ENCODE measurements at places on chromosomes 1 and 21. TPM values are rescaled to one million over a fixed set of nuclear protein-coding genes. Genes with fewer than 3 reads are reported as not detected.

Gene DNAJC28
- polyA plus RNA-seq: 1.3 TPM

Gene SYCP1
- polyA plus RNA-seq: not detected

DNA sequence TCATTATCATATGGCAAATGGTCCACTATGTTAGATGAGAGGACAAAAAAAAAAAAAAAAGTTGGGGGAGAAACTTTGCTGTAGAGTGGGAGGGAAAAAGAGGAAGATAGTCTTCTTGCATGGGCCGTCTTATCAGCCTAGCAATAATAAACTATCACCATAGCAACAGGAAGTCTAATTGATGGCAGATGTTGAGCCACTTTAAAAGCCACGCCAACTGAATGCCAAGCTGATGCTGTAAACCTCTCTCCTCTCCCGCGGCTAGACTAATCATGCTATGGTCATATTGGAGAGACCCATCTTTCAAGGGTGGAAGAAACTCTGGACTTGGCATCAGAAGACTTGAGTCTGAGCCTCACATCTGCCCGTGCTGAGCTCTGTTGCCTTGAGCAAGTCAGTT lies 122.2 kb upstream of the HOOK1 start:
- DNase-seq: peak; percentile 88

DNA sequence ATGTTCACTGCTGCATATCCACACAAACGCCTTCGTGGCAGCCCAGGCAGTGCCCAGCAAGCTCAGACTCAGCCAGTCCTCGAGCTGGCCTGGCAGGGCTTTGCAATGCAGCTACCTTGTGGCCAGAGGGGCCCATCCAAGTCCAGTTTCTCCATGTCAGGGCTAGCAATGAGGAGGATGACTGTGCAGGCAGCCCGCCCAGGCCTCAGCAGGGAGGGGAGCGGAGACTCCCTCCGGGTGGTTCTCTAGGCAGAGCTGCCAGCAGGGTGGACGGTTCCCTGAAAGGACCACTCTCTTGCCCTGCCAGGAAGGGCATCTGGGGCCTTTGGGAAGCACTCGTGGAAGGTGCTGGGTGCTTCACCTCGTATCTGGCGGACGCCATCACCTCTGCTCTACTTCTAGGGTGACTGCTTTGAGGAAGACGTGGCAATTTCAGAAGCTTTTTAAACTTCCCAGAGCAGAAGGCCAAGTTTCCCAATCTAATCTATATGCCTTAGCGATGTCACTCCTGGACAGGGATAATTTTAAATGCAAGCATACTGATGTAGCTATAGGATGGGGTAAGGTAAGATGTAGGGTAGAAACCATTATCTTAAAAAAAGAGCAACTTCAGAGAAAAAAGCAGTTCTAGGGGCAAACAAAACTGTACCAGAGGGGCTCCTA lies 56.2 kb downstream of the RUNX1 start:
- DNase-seq: no peak

DNA sequence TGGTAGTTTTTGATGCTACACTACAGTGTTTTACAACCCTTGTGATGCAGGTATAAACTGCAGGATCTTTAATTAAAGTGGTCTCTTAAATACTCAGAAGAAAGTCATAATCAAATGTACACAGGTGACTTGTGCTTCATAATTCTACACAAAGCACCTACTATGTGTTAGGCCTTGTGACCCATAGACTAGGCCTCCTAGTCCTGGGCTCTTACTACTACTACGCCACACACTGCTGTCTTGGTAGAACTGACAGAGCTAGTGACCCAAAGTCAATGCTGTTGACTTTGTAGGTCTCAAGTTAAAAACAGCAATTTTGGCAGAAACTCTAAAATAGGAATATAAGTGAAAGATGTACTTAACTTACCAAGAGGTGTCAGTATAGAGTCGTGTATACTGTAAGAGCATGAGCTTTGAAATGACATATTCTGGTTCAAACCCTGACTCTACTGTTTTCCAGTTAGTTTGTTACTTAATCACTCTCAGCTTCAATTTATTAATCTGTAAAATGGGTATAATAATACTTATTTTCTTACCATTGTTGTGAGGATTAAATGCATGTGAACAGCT lies 48.6 kb upstream of the LMO4 start:
- no peak for DNase-seq

All from AG04450 (cell line).